ENCODE measurements at places on chromosomes 3 and 15. TPM values are rescaled to one million over a fixed set of nuclear protein-coding genes. Genes with fewer than 3 reads are reported as not detected.

The LRRK1 gene
- 1.9 TPM for polyA plus RNA-seq

- DNase-seq: no peak
These were observed 144.9 kb downstream of the FEZF2 start for GRCh38 chr3:62228467-62228866.

DNA sequence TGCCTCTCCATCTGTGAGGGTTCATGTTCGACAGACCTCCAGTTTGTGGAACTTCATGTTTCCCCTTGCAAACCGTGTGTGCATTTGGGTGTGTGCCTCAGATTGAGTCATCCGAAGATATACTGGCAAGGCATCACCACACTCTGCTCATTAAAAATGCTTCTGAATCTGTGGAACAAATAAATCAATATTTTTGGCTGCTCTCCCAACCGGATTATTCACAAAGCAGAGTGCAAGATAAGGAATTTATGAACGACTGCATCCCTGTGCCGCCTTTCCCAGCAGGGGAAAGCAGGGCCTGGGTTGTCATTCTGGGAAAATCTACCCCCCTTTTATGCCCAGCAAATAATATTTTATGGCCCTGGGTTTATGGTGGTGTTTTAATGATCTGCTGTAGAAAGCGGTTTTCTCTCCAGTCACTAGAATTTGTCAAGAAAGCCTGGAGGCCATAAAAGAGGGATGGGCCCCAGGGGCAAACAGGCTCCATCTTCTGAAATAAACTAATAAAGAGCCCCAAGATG, 4.2 kb upstream of the WNT5A start:
- DNase-seq: no peak

- DNase-seq: no peak
These were observed 273.9 kb downstream of the IGSF11 start for GRCh38 chr3:118760585-118761290.

DNA sequence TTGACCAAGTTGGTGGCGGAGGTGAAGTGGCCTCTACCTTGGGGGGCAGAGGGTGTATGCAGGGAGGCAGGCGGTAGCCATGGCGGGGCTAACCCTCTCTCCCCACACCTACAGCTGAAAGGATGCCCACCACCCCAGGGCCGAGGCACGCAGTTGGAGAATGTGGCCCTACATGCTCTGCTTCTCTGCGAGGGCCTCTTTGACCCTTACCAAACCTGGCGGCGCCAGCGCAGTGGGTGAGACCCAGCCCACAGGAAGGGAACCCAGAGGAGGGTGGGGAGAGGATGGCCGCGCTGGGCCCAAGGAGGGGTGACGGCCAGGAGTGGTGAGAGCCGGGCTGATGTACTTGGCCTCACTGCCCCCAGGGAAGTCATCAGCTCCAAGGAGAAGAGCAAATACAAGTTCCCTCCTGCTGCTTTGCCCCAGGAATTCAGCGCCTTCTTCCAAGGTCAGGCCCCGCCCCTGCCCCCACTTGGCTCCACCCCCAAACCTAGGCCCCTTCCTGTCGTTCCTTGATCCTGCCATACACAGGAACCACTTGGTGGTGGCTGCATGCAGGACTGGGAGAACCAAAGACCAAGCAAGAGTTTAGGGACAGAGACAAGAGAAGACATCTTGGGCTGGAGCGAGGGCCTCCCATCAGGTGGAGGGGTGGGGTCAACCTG, 9.8 kb downstream of the NBEAL2 start:
- no peak for DNase-seq

GRCh38 chr3:128487813-128488635, 5.0 kb downstream of the GATA2 start:
- DNase-seq: peak; percentile 94

Measured in heart right ventricle (tissue), 16 donors.